Sigmoid colon (tissue), 7 donors: ENCODE measurements at places on chromosomes 16 and 17. TPM values are rescaled to one million over a fixed set of nuclear protein-coding genes. Genes with fewer than 3 reads are reported as not detected.
A peak's percentile ranks its signal among the peaks of the same experiment; 100 is the strongest.

DNA sequence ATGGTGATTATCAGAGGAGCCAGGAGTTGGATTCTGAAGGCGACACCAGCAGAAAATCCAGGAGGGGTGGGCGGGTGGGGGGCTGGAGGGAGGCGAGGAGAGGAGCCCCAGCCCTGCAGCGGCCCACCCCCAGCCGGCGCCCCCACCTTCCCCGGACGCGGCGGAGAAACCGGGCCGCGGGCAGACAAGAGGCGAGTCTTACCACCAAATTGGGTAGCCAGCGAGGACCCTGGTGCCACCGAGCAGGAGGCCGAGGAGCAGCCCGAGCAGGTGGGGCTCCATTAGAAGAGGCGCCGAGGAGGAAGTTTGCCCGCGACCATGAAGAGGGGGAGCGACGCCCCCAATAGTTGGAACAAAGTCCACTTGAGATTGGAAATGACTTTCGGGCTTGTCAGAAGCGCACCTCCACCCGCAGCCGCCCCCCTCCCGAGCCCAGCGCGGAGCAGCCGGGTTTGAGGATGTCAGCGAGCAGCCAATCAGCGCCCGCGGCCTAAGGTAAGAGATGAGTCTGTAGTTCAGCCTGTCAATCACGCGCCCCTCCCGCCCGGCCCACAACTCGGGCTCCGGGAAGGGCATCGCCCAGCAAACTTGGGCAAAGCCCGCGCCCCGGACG, at the start of gene WNT3:
WNT3 (minus strand) TSS at position 377 of the 613 bp plus-strand sequence; CDS start at position 282, 95 bp downstream.
- H3K27ac ChIP-seq, result no peak within 1 kb of the TSS
- no peak for DNase-seq
- peaks cover 90% of the 10 kb centered on the region for H3K27me3 ChIP-seq
- H3K36me3 ChIP-seq, result no peaks in the 10 kb centered on the region
- H3K4me1 ChIP-seq, result no peaks in the 10 kb centered on the region

Gene YBX2
- 0.28 TPM for total RNA-seq

- no peak overlapping the region for H3K27ac ChIP-seq
- peak; percentile 13 for DNase-seq
- H3K4me1 ChIP-seq, result no peaks in the 10 kb centered on the region
- H3K27me3 ChIP-seq, result no peaks in the 10 kb centered on the region
These were observed 100.0 kb downstream of the GSG1L start for GRCh38 chr16:27963471-27963965.

GRCh38 chr17:2188971-2189630, 114.5 kb downstream of the SMG6 start:
- no peaks in the 10 kb centered on the region for H3K4me1 ChIP-seq
- H3K27ac ChIP-seq, result no peak overlapping the region
- no peak for DNase-seq
- H3K27me3 ChIP-seq, result no peaks in the 10 kb centered on the region
- H3K4me3 ChIP-seq, result no peak overlapping the region
- H3K36me3 ChIP-seq, result no peaks in the 10 kb centered on the region

DNA sequence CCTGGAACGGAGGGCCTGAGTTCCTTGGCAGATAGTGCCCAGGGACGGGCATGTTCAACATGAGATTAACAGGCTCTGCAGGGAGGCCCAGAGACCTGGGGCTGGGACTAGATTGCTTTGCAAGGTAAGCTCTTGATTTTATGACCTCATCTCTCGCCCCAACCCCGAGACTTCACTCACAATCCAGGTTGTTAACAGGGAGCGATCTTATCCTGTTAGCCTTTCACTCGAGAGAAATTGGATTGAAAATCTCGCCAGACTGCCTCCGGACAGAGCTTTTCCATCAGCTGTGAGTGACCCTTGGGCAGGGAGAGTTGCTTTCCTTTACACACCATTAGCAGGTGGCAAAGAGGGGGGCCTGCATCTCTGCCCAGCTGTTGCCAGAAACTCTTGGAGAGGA, 521.7 kb upstream of the EEF2KMT start:
- peaks cover 27% of the 10 kb centered on the region for H3K27me3 ChIP-seq
- no peak overlapping the region for H3K4me3 ChIP-seq
- H3K4me1 ChIP-seq, result no peaks in the 10 kb centered on the region
- H3K36me3 ChIP-seq, result no peaks in the 10 kb centered on the region
- DNase-seq, result no peak

GRCh38 chr16:73040735-73041402, 7.1 kb downstream of the ZFHX3 start:
- H3K27me3 ChIP-seq, result no peaks in the 10 kb centered on the region
- no peak overlapping the region for H3K4me3 ChIP-seq
- no peaks in the 10 kb centered on the region for H3K36me3 ChIP-seq
- H3K27ac ChIP-seq, result no peak overlapping the region

Gene MGAT5B
- total RNA-seq, result 0.27 TPM

DNA sequence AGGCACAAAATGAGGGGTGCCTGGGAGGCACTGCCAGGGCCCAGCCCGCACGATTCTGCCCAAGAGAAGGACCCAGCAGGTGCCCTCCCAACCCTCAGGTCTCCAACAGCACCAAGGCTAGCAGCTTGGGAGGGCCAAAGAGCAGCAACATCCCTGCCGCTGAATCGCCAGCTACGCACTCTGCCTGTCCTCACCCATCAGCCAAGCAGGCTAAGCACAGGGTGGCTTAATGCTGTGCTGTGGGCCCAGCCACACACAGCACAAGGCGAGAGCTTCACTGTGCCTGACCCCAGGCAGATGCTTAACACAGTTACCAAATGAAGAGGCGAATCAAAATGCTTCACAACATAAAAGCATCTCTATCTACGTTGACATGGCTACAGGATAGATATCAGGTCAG, 10.6 kb upstream of the MRPL38 start:
- H3K27ac ChIP-seq, result no peak overlapping the region
- H3K4me3 ChIP-seq, result no peak overlapping the region
- H3K27me3 ChIP-seq, result no peaks in the 10 kb centered on the region

DNA sequence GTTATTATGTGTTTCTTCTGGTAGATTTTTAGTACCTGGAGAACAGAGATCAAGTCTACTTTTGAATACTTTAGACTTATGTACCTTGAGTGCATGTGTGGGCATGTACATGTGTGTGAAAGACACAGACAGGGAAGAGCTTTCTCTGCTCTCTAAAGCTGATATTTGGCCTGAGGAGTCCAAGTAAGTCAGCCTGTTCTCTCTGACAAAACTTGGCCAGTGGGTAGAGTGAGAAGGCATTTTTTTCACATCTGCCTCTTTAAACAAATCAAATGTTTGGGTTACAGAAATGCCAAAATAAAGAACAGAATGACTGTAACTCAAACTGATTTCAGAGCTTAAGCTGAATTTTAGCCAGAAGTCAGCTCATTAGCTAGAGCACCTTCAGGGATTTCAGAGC, 309.7 kb upstream of the DYNLRB2 start:
- H3K27ac ChIP-seq, result no peak overlapping the region
- DNase-seq, result no peak

Gene BCAR1
- 41.0 TPM for total RNA-seq

Gene KIFC3
- 10.0 TPM for total RNA-seq

Gene TBX21
- total RNA-seq, result 0.36 TPM

- H3K27me3 ChIP-seq, result peaks cover 89% of the 10 kb centered on the region
- H3K4me3 ChIP-seq, result no peak overlapping the region
- H3K27ac ChIP-seq, result no peak overlapping the region
- H3K36me3 ChIP-seq, result no peaks in the 10 kb centered on the region
- DNase-seq, result no peak
These were observed 5.8 kb downstream of the CBX8 start for GRCh38 chr17:79790805-79791734.

GRCh38 chr17:82239401-82239925, 10.6 kb downstream of the SLC16A3 start:
- peaks cover 2% of the 10 kb centered on the region for H3K36me3 ChIP-seq
- H3K4me1 ChIP-seq, result peaks cover 80% of the 10 kb centered on the region
- H3K27me3 ChIP-seq, result no peaks in the 10 kb centered on the region

DNA sequence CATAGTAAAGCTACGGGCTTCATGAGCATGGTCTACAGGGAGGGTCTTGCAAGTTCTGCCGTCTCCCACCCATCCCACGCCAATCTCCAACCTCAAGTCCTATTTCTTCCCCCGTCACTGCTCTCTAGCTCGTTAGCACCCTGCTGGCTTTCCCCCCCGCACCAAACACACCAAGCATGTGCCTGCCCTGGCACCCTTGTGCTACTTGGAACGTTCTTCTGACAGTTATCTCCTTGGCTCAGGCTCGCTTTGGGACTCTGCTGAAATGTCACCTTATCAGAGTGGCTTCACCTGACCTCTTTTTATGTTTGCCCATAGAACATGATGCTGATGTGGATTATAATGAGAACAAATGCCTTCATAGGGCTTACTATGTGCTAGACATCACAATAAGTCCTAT, 21.9 kb downstream of the GLYR1 start:
- no peak for DNase-seq
- H3K4me3 ChIP-seq, result no peak overlapping the region
- H3K36me3 ChIP-seq, result peaks cover 81% of the 10 kb centered on the region
- no peak overlapping the region for H3K27ac ChIP-seq
- H3K27me3 ChIP-seq, result no peaks in the 10 kb centered on the region

Gene KRT23
- total RNA-seq, result not detected

- DNase-seq, result peak; percentile 98
- H3K27ac ChIP-seq, result peak within 1 kb of the TSS; percentile 92
- H3K4me3 ChIP-seq, result peak within 1 kb of the TSS; percentile 61
- peaks cover 5% of the 10 kb centered on the region for H3K36me3 ChIP-seq
- H3K27me3 ChIP-seq, result no peaks in the 10 kb centered on the region
These were observed at the start of gene STAT5A for GRCh38 chr17:42287977-42288802. Gene STAT5A (plus strand): TSS chr17:42288498. CDS start chr17:42289412, 914 bp downstream.

DNA sequence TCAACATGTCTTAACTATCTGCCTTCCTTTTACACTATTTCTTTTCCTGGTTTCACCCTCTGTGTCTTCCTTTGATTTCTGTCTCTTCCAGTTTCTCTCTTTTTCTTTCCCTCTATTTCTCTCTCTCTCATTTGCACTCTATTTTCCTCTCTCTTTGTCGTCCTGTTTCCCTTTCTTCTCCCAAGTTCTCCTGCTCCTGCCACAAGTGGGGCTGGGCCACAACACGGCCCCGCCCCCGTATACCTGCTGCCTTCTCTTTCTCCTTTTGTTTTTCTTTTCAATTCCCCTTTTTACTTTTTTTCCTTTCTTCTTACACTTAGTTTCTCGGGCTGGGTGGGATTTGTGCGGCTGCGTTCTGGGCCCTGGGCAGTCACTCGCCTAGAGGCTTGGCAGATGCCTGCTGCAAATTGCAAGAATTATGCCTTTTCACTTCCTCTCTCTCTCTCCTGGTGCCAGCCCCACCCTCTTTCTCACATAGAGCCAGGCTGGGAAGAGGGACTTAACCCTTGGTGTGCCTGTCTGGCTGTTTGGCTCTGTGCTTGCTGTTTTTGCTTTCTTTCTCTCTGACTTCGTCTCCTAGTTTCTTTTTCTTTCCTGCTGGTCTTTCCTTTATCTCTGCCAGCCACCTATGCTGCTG, 2139.4 kb downstream of the TP53TG3F start:
- H3K4me1 ChIP-seq, result no peaks in the 10 kb centered on the region
- no peaks in the 10 kb centered on the region for H3K27me3 ChIP-seq
- H3K27ac ChIP-seq, result no peak overlapping the region
- no peak for DNase-seq

DNA sequence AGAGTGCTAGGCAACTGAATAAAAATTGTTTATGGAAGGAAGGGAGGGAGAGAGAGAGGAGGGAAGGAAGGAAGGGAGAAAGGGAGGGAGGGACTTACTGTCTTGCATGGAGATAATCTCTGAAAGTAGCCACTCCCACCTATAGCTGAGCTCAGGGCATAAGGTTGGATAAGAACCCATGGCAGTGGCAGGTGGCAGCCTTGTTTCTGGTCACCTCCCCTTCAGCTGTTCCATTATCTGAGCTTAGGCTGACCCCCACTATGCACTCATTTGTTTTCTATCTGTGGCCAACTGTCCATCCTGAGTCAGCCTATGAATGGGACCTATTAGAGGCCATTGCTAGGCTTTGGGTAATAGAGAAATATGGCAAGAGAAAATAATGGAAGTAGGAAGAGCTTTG, 25.3 kb upstream of the MTMR4 start:
- H3K4me1 ChIP-seq, result no peaks in the 10 kb centered on the region
- H3K4me3 ChIP-seq, result no peak overlapping the region
- no peaks in the 10 kb centered on the region for H3K27me3 ChIP-seq

DNA sequence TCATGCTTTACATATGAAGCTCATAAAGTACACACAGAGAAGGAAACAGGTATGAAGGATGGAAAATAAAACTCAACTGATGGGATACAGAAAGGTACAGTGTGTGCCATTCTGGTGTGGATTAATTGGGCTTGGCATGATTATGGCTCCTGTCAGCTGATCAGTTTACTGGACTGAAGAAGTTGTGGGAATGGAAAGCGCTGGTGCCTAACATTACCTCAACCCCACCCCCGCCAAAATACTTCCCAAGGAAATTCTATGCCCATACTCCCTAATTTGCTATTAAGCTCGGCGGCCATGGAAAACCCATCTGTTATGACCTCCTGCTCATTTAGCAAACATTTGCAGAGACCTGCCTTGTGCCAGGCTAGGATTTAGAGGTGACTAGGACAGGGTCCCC, 16.6 kb upstream of the PMFBP1 start:
- no peak overlapping the region for H3K4me3 ChIP-seq
- no peaks in the 10 kb centered on the region for H3K4me1 ChIP-seq
- no peak for DNase-seq
- no peaks in the 10 kb centered on the region for H3K36me3 ChIP-seq
- H3K27ac ChIP-seq, result no peak overlapping the region

DNA sequence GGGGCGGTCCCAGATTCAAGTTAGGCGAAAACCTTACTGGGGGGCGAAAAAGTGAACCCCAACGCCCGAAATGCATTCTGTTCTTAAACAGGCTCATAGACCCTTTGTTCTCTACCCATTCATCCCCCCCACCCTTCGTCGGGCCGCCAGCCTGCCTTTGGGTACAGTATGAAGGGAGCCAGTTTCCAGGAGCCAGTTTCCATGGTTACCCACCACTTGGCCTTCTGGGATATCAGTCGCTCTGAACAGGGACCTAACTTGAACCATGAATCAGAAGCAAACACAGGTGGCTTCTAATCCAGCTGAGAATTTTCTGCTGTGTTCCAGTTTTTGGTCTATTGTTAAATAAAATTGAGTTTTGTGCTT, 532 bp downstream of the DHX40 start:
- peaks cover 12% of the 10 kb centered on the region for H3K4me1 ChIP-seq
- no peaks in the 10 kb centered on the region for H3K36me3 ChIP-seq
- DNase-seq, result no peak
- H3K27me3 ChIP-seq, result no peaks in the 10 kb centered on the region
- peak overlapping the region; percentile 84 for H3K27ac ChIP-seq
- peak overlapping the region; percentile 84 for H3K4me3 ChIP-seq

GRCh38 chr16:4241928-4242283, at the start of gene SRL:
Gene SRL (minus strand): TSS chr16:4242080. CDS start chr16:4242067, 13 bp downstream.
- no peak within 1 kb of the TSS for H3K4me3 ChIP-seq
- H3K27ac ChIP-seq, result peak within 1 kb of the TSS; percentile 14
- no peaks in the 10 kb centered on the region for H3K27me3 ChIP-seq
- no peaks in the 10 kb centered on the region for H3K36me3 ChIP-seq
- DNase-seq, result no peak

Gene SRCIN1
- total RNA-seq, result 0.81 TPM

GRCh38 chr17:39737760-39738567, at the start of gene GRB7:
Gene GRB7 (plus strand): TSS chr17:39737938. CDS start chr17:39742302, 4,364 bp downstream.
- H3K4me1 ChIP-seq, result no peaks in the 10 kb centered on the region
- peak within 1 kb of the TSS; percentile 16 for H3K4me3 ChIP-seq
- H3K36me3 ChIP-seq, result no peaks in the 10 kb centered on the region
- no peak within 1 kb of the TSS for H3K27ac ChIP-seq
- peaks cover 74% of the 10 kb centered on the region for H3K27me3 ChIP-seq

Gene TEKT1
- not detected for total RNA-seq

Gene CDRT15L2
- total RNA-seq, result not detected
